Stimulated activated CD4-positive, alpha-beta T cell treated with anti-CD3 and anti-CD28 coated beads, Interleukin-1b, Interleukin-23, amount 100 ng/mL, for 1 hour (primary cell): ENCODE measurements at places on chromosomes 2 and 18.
A peak's percentile ranks its signal among the peaks of the same experiment; 100 is the strongest.

- peak; percentile 53 for DNase-seq
Measured at GRCh38 chr2:37156857-37157714, at the start of gene EIF2AK2. Gene EIF2AK2 (minus strand): TSS chr2:37156980. CDS start chr2:37147806, 9,174 bp downstream.

- no peak for DNase-seq
Measured at GRCh38 chr2:85312404-85312803, 15.4 kb downstream of the TGOLN2 start.

DNA sequence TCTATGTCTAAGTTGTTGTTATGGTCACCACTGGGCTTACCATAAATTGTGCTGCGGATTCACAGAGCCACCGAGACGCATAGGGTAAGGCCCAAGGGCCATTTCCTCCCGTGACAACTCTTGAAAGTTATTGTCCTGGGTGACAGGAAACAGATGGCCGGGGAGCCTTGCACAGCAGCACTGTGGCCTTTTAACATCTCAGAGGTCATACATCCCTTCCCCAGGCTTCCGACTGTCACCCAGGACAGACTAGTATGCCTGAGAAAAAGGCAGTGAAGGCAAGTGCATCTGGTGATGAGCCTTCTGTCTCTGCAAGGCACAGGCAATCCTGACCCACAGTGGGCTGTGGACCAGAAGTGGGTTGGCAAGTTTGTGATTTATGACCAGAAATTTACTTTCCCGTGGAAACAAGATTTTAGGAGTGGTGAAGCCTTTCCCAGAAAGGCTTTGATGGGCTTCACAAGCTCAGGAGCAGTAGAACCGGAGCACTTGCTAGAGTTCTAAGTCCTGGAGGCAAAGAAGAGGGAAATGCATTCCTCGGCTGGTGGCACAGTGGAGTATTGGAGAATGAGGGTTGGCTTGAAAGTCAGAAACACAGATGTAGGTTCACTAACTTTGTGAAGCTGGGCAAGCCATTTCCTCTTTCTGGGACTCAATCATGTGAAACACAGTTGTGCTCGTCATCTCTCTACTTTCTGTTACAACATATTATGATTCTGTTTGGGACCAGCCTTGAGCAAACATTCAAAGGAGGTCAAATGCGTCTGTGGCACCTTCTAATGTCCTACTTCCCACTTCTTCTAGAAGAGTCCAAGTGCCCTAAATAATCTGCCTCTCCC lies 2.0 kb upstream of the CAPN14 start:
- DNase-seq: no peak

- no peak for DNase-seq
Measured at GRCh38 chr2:181998041-181998835, 12.6 kb downstream of the PPP1R1C start.

DNA sequence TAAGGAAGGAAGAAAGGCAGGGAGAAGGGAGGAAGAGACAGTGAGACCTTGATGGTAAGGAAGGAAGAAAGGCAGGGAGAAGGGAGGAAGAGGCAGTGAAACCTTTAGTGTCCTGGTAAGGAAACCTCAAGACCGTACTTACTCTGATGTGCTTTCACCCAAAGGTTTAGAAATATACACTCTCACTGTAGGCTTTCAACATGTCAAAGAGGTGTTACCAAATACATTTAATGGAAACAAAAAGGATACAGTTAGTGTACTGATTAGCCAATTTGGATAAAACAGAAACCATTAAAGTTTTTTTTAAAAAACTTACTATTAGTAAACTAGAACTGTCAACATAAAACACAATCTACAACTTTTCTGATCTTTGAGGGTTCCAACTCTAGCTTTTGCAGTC lies 7.1 kb downstream of the FBXO15 start:
- DNase-seq: no peak

DNA sequence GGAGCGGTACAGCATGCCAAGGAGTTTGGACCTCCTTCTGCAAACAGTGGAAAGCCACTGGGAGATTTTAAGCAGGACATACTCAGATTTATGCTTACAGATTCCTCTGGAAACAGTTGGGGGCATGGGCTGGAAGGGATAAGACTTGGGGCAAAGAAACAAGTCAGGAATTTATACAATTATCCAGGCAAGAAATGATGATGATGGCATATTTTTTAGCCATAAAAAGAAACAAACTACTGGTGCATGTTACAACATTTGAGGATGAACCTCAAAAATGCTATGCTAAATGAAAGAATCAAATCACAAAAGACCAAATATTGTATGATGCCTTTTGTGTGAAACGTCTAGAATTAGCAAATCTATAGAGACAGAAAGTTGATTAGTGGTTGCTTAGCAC lies 13.5 kb upstream of the VIT start:
- no peak for DNase-seq

GRCh38 chr18:22564036-22564435 lies 146.3 kb upstream of the CTAGE1 start:
- DNase-seq: no peak

DNA sequence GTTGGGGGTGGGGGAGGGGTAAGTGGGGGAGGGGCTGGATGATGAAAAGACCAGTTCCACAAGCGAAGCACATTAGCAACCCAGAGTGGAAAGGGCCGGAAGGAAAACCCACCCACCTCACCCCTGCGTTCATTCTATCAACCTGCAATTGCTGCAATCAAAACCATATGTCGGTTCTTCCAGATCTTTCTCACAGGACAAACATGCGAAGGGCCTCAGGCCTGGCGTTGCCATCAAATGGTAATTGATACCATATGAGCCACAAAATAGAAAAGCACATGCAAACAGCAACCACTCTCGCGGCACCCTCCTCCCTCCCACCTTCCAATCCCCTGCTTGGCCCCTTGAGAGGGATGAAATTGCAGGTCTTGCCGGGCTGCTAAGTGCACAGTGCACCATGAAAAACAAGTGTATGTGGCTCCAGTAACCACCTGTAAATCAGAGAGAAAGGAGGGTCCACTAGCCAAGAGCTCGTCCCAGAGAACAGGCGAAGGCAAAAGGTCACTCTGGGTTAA lies 287.5 kb downstream of the TCF4 start:
- no peak for DNase-seq

DNA sequence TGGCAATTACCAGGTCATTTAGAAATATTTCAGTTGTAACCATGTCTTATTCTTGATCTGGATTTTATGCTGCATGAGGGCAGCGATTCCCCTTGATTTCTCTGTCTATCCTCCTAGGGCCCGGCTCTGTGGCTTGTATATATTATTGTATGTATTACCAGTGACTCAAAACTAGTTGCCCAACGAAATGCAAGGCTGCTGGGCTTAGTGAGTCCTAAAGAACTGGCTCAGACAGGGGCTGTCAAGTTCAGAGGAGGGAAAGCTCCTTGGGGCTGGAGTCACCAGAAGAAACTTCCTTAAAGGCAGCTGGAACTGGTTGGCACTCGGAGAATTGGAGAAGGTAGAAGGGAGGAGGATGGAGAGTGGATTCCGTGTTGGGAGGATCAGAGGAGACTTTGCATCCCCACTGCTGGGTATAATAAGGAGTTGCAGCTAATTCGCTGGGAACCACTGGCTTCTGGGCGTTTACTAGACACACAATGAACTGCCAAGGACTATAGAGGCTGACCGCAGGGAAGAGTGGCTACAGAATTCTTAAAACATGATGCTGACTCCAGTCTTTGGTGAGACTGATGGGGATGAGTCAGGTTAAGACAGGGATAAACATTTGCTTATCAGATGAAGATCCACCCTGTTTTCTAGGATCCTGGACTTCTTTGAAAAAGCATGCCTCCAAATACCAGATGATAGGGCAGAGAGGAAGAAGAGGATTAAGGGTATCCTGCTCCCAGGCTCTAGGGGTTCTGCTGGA lies 104.3 kb downstream of the PRKCE start:
- no peak for DNase-seq

DNA sequence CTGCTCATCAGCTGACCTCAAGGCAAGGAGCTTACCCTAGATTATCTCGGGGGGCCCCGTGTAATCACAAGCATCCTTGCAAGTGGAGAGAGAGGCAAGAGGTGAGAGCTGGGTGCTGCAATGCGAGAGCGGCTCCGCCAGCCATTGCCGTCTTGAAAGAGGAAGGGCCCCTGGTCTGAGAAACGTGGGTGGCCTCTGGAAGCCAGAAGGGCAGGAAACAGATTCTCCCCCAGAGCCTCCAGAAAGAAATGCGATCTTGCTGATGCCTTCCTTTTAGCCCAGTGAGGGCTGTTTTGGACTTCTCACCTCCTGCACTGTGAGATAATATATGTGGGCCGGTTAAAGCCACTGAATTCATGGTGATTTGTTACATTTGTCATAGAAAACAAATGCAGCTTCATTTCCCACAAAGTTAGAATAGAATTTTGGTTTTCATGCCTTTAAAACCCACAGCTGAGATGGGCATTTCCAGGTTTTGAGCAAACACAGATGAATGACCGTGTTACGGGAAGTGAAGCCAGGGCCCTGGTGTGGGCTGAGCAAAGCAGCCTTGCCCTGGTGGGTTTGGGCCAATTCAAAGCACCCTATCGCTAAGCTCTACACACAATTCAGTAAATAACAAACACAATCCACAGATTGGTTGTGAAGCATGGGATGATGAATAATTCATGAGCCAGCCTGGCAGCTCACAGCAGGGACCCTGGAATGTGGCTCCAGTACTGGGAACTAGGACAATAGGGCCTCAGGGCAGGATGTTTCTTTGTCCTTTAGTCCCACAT lies 319.9 kb upstream of the HS6ST1 start:
- no peak for DNase-seq

- DNase-seq: no peak
Measured at GRCh38 chr2:98355881-98356280, 9.6 kb downstream of the CNGA3 start.

DNA sequence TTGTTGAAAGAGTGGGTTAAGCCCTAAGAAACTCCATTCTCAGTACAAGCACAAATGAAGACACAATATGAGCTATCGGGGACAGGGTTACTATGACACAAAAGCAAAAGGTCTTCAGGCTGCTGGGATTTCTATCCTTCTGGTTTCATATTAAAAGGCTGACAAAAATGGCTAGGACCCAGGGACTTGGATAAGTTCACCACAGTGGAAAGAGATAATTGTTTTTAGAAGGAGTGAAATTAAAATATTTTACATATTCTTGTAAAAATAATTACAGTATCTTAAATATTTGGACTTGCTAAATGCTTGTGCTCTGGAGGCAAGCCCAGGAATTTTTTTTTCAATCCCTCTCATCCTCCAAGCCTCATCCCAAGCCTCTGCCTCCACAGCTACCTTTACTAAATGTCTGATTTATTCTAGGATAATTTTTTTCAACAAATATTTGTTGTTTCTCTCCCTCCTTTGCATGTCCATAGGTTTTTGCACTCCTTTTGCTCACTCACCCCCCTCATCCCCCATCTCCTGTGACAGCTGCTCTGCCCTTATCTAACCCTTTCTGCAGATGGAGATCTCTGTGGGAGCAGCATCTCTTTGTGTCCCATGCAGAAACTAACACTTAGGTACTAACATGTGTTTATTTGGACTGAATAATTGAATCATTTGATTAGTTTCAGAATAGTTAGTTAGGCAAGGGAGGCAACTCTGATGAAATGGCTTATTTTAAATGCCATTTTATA lies 47.8 kb upstream of the NABP1 start:
- no peak for DNase-seq

DNA sequence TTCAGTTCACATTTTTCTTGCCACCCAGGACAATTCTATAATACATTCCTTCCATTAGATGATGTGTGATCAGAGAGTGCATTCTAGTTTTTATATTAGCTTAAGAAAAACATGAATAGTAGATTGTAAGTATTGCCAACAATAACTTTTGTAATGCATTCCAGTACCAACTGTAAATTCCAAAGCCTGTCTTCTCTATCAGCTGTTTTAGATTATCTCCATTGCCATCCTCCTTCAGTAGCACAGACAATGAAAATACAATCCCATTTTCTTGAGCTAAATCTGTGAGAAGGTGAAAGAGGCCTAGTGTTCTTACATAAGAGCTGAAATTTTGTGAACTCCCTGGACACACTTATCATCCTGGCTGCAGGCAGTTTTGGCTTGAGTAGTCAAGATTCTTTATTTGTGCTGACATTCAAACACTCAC lies 103.9 kb downstream of the CCBE1 start:
- DNase-seq: no peak

DNA sequence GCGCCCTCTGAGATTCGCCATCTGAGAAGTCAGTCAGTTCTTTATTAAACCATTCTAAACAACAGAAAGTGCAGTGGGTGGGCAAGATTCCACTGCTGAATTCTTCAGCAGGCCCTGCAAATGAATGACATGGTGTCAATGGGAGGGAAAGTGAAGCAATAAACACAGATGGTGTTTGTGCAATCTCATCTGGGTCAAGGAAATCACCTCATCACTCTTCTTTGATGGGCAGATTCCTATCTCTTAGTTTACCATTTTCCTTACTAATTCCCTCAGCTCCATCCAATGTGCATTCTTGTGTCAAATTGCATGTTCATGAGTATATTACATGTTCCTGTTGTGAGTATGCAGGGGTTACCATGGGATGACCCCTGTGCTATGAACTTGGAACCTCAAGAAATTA lies 100.7 kb upstream of the CYP1B1 start:
- no peak for DNase-seq
